NCI-H1105 (cell line): ENCODE measurements at places on chromosomes 16 and 17.

GRCh38 chr16:55437625-55438024 is 41.4 kb upstream of the MMP2 start:
- no peak for DNase-seq

DNA sequence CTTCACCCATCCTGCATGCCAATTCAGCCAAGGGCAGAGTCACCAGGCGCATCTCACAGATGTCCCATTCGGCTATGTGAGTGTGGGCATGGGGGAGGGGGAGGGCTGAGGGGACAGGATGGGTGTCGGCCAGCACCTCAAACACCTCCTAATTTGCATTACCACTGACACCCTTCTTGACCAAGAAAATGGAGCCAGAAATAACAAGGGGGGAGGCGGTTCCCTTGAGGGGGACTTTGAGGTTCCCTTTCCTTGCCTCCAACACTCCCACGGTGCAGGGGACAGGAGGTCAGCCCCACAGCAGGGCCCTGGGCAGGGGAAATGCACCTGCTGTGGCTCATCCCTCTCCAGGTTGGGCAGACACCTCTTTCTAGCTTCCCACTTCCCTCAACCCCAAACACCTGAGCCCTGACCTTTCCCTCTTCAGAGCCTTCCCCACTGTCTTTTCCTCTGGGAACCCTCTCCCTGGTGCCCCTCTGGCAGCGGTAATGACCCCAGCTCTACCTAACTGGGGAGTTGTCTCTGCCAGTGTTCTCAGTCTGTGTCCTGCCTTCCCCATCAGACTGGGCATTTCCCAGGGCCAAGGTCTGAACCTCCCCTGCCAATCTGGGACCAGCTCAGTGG is 18.2 kb upstream of the TBX21 start:
- no peak for DNase-seq

GRCh38 chr16:72474501-72475123 is 302.7 kb upstream of the PMFBP1 start:
- no peak for DNase-seq

- no peak for DNase-seq
Observed at GRCh38 chr17:64129515-64129764, 504 bp downstream of the ERN1 start.

GRCh38 chr17:8746501-8747236 is 2.0 kb upstream of the CCDC42 start:
- DNase-seq, result no peak

GRCh38 chr17:64331366-64331765 is 59.3 kb downstream of the PECAM1 start:
- no peak for DNase-seq

GRCh38 chr16:50289950-50290764 is 23.8 kb downstream of the ADCY7 start:
- no peak for DNase-seq

GRCh38 chr17:45971698-45972141 is 27.3 kb upstream of the STH start:
- no peak for DNase-seq

- no peak for DNase-seq
Observed at GRCh38 chr16:57156351-57156703, 29.5 kb downstream of the PSME3IP1 start.

- DNase-seq, result no peak
Observed at GRCh38 chr17:58402047-58402446, 15.3 kb downstream of the RNF43 start.

DNA sequence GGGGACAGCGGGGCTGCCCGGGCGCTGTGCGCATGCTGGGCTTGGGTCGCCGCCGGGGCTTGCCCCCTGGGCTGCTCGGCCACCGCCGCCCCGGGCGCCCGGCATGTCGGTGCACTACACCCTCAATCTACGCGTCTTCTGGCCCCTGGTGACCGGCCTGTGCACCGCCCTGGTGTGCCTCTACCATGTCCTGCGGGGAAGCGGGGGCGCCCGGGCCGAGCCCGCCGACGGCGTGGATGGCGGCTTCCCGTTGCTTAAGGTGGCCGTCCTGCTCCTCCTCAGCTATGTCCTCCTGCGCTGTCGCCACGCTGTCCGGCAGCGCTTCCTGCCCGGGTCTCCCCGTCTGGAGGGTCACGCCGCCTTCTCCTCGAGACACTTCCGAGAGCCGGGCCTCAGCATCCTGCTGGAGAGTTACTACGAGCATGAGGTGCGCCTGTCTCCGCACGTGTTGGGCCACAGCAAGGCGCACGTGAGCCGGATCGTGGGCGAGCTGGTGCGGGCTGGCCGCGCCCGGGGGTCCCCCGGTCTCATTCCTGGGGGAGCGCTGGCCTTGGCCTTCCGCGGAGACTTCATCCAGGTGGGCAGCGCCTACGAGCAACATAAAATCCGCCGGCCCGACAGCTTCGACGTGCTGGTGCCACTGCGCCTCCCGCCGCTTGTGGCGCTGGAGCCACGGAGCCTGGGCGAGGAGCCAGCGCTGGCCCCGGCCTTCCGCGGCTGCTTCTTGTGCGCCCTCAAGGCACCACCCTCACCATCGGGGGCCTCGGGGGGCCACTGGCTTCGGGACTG is 789 bp downstream of the ITPRIPL2 start:
- DNase-seq, result no peak

- DNase-seq, result peak; percentile 39
Observed at GRCh38 chr17:3913531-3914311, 2.5 kb downstream of the P2RX1 start.

GRCh38 chr17:61221181-61221580 is 178.5 kb upstream of the TBX2 start:
- DNase-seq, result no peak

GRCh38 chr16:15502041-15502725 is 67.8 kb downstream of the BMERB1 start:
- no peak for DNase-seq

DNA sequence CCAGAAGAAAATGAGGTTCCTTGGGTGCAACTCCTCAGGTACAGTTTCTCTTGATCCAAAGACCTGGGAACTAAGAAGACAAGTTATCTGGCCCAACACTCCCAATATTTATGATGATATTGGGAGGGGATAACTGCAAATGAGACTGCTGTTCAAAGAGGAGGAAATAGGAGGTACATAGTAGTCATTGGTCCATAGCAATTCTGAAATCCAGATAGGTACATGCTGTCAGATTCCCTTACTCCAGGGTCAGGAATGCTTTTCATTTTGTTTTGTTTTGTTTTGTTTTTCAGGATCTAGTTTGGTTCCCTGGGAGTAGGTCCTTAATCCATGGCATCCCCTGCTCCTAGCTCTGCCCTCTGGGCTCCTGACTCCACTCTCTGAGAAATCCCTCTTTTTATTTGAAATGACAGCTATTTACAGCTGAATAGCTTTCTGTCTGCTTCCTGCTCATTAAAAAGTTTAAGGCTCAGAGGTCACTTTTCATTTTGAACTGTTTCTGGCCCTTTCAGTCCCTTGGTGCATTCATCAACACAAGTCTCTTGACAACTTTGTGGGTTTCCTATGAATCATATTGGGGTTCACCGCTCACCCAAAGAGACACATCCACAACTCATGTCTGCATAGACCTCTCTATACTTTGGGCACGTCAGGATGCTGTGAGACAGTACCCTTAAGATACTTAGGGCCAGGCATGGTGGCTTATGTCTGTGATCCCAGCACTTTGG is 110.2 kb upstream of the C17orf78 start:
- DNase-seq, result no peak

DNA sequence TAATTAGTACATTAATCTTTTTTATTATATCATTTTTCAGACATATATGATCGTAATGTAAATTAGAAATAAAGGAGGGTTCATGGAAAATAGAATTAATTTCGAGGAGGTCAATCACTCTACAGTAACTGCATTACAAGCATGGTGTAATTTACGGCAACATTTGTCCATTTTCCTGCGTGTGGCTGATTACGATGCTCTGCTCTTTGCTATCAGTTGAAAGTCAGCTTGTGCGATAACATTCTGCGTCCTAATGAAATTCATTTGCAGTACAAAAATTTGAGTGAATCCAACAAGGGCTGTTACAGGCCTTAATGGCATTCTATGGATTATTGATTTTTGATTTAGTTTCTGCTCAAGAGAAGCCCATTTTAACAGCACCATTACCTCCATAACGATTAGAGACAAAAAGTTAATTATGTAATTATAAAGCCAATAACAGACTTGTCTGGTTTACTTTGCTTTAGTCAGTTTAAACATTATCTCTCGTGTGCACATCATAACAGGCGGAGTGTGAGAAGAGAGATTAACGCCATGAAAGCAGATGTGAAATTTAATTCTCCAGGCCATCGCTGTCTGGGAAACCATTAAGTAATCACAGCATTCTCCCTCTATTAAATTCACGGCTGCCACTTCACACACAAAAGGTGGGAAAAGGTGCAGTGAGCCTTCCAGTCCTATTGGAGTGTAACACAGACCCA is 256.4 kb upstream of the IRX3 start:
- no peak for DNase-seq

DNA sequence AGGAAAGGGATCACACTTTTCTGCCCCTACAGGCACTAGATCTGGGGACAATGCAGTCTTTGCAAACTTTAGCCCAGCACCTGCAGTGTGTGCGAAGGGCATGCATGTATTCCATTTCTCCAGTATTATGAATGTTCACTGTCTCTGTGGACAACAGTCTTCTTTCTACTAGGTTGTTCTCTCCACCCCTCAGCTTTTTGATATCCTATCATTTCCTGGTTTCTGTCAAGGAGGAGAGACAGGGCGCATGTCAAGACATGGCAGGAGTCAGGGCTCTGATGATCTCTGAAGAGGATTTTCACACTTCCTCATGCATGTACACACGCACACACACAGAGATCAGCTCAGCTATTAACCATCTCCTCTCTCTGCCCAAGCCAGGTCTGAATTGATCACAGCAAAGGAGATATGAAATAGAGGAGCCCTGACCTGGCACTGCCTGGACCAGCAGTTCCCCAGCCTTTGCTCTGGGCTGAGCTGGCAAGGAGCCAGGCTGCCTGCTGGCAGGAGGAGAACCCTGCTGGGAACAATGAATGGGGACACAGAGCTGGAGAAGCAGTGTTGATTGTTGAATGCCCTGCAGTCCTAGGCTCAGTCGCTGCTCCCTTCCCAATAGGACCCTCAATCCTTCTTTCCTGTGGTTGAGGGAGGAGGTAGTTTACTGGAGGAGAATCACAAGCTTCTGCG is 2.6 kb downstream of the GPR179 start:
- peak; percentile 57 for DNase-seq

- no peak for DNase-seq
Observed at GRCh38 chr17:8467527-8467926, 31.8 kb downstream of the NDEL1 start.

GRCh38 chr17:67390006-67390645 is 13.0 kb downstream of the PITPNC1 start:
- DNase-seq, result no peak

DNA sequence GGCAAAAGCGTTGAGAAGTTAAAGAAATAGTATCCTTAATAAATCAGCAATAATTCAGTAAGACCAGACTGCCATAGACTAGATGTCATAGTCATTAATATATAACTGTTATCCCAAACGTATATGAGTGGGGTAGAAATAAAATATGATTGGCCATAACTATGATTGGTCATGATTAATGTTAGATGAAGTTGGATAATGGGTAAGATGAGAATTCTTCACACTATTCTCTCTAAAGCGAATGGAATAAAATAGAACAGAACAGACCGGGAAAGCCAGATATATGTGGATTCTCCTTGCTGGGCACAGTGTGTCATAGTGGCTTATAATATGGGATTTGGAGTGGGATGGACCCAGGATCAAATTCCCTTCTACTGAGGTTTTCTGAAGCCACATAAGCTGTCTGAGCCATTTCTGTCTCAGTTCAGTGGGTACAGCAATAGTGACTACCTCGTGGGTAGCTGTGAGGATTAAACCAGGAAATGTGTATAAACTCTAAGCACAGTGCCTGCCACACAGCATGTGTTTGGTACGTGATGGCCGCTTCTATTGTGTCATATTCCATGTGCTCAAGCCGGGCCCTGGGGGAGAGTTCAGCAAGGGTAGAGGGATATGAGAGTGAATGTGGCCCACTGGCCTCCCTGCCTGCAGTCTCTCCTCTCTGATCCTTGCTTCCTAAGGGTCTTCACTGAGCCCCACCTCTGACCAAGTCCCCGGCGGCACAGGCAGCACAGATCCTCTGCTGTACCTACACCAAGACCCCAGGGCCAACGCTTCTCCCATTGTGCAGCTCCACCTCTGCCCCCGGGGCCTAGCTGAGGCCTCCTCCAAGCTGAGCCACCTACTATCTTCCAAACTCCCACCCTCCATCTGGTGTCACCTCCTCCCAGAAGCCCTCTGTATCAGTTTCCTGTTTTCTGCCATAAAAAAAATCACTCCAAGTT is 3.7 kb downstream of the CETP start:
- no peak for DNase-seq

DNA sequence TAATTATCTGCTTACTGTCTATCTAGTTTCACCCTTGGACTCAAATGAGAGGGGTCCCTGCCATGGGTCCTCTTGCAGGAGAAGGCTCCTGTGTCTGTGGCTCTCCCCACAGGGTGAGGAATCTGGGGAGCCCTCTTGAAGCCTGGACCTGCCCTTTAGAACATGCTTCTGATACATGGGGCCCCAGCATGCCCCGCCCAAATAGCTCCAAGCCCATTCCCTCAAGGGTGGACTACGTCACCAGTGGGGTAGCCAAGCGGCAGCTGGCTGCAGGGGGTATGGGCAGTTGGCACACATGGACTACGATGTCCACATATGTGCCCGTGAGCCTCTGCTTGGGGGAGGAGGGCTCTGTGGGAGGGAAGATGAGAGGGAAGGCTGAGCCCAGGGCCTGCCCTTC is 39.3 kb downstream of the ARHGAP27 start:
- DNase-seq, result no peak

DNA sequence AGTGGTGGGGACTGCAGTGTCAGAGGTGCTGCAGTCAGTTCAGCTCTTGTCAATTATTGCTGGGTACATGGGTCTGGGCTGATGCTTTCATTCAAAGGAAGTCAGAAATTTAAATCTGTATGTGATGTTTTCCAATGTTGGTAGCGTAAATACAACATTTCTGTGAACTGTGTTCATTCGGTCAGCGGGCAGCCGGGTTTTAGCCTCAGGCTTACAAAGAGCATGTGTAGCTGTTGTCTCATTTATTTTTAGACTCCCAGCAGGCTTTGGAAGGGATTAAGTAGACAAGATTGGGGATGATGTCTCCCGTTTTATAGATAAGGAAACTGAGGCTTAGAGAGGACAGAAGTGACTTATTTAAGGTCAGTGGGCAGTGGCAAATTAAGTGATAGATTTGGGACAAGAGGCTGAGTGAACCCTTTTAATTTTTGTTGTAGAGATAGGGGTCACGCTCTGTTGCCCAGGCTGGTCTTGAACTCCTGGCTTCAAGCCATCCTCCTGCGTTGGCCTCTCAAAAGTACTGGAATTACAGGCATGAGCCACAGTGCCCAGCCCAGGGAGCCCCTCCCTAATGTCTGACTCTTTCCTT is 8.1 kb downstream of the AQP8 start:
- no peak for DNase-seq

GRCh38 chr17:28570716-28571360 is 486 bp downstream of the PIGS start:
- DNase-seq, result peak; percentile 40

- no peak for DNase-seq
Observed at GRCh38 chr17:67417507-67417906, 40.4 kb downstream of the PITPNC1 start.

- no peak for DNase-seq
Observed at GRCh38 chr17:49850772-49851386, 3.0 kb upstream of the TAC4 start.
